ENCODE measurements at places on chromosomes 5 and 9.

GRCh38 chr5:166004006-166004405 is 2287.4 kb upstream of the WWC1 start:
- no peak for DNase-seq

DNA sequence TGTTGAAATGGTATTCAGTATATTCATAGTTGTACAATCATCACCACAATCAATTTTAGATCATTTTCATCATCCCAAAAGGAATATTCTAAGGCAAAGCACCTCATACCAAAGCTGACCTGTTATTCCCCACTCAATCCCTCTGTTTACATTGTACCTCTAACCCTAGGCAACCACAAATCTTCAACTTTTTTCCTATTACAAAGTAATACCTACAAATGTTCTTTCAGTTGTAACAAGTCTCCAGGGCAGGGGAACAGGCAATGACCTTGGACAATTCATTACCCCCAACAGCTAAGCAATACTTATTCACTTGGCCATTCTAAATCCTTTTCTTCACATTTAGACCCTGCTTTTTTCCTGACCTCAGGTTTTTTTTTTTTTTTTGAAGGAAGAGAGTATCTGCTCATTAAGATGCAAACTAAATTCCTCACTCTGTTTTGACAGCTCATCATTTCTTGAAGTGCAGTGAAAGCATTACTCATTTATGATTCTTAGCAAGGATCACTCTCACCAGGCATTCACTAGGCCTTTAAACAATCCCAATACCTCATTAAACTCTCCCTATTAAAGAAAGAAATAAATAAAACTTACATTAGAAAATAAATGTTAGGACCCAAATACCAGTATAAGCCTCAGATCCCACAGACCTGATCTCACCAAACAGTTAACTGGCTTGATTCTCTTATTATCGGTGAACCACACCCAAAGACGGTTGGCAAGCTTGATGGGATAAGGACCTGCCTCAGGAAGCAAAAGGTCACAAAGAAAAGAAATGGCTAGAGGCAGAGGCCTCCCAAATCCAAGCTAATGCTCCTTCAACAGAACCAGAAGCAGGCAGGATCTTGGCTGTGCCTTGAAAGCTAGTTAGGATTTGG is 15.3 kb downstream of the MTMR12 start:
- no peak for DNase-seq

DNA sequence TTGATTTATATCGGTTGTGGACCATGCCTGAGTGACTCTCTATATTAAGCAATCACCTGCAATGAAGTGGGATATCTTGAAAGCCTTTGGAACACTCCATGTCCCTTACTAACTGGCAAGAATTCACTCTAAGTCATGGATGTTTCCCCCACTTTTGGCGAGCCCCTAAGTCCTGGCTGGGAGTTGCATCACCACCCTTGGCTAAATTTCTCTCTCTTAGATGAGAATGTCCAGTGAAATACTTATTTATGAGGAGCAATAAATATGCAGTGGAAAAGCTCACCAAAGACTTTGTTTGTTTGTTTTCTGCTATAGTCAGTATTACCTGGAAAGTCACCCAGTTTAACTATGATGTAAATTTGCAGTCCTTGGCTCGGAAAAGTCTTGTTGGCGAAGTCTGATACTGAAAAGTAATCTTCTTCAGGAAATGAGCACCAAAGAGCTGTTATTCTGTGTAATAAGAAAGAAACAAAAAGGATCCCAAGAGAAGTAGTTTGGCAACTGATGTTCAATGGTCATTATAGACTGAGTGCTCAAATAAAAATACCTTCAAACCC is 333.8 kb downstream of the DMRT2 start:
- no peak for DNase-seq

- DNase-seq, result no peak
These were observed 35.2 kb downstream of the CEP72 start for GRCh38 chr5:647311-647710.

Measured in stimulated activated naive CD8-positive, alpha-beta T cell treated with anti-CD3 and anti-CD28 coated beads, Interleukin-15, Interleukin-2, amounts not matched to agents 100 U/mL and 50 U/mL, for 24 hours (primary cell).